A172 (cell line): ENCODE measurements at places on chromosomes 16 and 17.

DNA sequence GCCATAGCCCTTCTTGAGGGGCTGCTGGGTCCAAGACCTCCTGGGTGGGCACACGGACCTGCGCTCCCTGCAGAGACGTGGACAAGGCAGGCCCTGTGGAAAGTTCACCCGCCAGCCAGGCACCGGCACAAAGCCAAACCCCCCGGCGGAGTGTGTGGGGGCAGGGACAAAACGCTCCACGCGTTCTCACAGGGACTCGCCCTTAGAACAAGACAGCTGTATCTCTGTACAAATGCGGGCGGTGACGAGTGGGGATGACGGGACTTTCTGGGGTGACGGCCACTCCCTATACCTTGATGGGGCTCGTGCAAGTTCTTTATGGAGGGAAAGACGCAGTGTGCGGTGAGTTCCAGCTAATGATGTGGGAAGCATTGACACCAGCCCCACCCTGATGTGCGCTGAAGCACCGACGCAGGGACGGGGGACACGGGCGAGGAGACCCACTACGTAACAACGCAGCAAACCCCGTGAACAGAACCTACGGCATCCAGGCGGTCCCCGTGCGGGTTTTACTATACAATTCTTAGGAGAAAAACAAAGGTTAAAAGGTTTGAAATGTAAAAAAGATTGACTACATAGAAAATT is 49.4 kb downstream of the LMF1 start:
- DNase-seq = no peak

GRCh38 chr16:67883872-67884261 is 818 bp upstream of the NRN1L start:
- peak; percentile 20 for DNase-seq

- DNase-seq = no peak
Measured at GRCh38 chr16:17340804-17341203, 130.0 kb downstream of the XYLT1 start.

- DNase-seq = peak; percentile 28
Measured at GRCh38 chr17:8062807-8063483, 24.1 kb downstream of the ALOX15B start.
